SJSA1 (cell line): ENCODE measurements at places on chromosomes 13 and 19.

GRCh38 chr13:75255653-75256052 is 226.3 kb downstream of the TBC1D4 start:
- no peak for DNase-seq

GRCh38 chr19:29409076-29409862 is 116.5 kb upstream of the VSTM2B start:
- no peak for DNase-seq

DNA sequence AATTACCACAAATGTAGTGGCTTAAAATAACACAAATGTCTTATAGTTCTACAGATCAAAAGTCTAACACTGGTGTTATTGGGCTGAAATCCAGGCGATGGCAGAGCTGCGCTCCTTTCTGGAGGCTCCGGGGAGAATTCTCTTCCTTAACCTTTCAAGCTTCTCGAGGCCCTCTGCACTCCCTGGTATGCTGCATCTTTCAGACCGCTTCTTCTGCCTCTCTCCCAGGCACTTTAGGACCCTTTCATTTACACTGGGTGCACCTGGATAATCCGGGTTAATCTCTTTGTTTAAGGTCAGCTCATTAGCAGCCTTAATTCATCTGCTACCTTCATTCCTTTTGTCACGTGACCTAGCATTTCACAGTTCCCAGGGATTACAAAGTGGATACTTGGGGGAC is 211.3 kb upstream of the RFC3 start:
- no peak for DNase-seq

DNA sequence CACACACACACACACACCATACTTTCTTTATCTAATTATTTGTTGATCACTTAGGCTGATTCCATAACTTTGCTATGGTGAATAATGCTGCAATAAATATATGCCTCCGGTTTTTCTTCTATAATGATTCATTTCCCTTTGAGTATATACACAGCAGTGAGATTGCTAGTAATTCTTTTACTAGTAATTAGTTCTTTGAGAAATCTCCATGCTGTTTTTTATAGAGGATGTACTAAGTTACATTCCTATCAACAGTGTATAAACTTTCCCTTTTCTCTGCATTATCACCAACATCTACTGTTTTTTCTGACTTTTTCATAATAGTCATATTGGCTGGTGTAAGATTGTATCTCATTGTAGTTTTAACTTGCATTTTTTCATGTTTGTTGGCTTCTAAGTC is 1405.1 kb downstream of the PCDH9 start:
- no peak for DNase-seq

- no peak for DNase-seq
Measured at GRCh38 chr13:53112522-53112921, 83.9 kb downstream of the OLFM4 start.

GRCh38 chr13:40161931-40162330 is 504.5 kb downstream of the FOXO1 start:
- no peak for DNase-seq

- DNase-seq, result peak; percentile 90
Measured at GRCh38 chr19:44883922-44884321, 7.1 kb upstream of the TOMM40 start.

- DNase-seq, result no peak
Measured at GRCh38 chr19:18985257-18985656, 44.2 kb upstream of the HOMER3 start.

DNA sequence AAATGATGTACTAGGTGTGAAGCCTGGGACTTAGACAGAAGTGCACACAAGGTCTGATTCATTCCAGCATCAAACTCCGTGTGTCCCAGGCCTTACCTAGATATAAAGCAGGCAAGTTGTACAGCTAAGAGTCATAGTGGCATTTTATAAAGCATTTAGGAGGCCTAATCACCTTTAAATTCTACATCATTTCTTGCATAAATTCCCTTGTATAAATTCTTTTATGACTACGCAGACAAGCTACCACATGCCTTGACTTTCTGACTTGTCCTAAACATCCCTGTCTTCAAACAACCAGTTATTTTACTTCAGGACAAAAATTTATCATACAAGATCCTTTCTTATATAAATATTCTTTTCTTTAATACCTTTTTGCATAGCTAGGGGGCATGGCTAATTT is 22.5 kb downstream of the TMEM255B start:
- DNase-seq, result no peak

- DNase-seq, result no peak
Measured at GRCh38 chr19:5561559-5561958, 6.2 kb downstream of the TINCR start.

- DNase-seq, result no peak
Measured at GRCh38 chr19:29872224-29872731, 60.5 kb downstream of the CCNE1 start.

DNA sequence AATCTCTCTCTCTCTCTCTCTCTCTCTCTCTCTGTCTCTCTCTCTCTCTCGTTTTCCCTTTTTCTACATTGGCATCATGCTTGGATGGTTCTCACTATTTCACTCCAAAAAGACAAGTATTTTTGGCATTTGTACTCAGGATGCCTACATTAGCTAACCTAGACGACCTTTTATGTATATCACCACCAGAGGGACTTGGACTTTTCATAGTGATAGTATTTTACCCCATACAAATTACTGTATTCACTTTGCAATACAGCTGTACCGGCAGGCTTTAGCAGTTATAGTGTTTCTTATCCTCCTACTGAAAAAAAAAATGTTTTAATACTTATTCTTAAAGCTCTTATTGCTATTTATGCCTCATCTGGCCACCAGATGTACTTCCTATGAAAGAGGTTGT is 687.2 kb upstream of the KLHL1 start:
- no peak for DNase-seq

GRCh38 chr19:50500753-50501151 is 10.2 kb downstream of the JOSD2 start:
- DNase-seq, result no peak

- no peak for DNase-seq
Measured at GRCh38 chr19:47302249-47302648, 7.4 kb upstream of the C5AR1 start.

DNA sequence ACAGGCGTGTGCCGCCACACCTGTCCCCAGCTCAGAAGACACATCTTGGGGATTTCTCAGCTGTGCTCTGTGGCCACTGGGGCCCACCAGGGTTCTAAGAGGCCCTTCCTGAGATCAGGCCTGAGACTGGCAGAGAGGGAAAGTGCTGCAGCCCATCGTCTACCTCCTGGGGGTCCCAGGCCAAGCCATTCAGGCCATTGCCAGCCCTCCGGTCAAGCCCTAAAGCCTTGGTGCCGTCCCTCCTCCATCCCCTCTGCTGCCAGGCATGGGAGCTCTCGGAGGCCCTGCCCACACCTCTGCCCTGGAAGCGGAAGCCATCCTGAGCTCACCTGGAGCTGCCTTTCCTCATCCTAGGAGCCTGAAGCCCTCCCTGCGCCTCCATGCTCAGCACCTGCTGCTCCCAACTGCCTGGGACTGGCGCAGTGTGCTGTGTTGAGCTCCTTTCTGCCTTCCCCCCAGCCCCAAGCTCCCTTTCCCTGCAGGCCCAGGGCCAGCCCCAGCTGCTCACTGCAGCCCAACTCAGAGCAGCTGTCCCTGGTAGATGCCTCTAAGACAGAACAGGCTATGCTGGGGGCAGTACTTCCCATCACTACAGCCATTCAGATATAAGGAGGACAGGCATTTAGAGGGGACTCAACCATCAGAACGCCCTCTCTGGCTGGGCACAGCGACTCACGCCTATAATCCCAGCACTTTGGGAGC is 2.9 kb downstream of the SLC7A9 start:
- DNase-seq, result no peak

DNA sequence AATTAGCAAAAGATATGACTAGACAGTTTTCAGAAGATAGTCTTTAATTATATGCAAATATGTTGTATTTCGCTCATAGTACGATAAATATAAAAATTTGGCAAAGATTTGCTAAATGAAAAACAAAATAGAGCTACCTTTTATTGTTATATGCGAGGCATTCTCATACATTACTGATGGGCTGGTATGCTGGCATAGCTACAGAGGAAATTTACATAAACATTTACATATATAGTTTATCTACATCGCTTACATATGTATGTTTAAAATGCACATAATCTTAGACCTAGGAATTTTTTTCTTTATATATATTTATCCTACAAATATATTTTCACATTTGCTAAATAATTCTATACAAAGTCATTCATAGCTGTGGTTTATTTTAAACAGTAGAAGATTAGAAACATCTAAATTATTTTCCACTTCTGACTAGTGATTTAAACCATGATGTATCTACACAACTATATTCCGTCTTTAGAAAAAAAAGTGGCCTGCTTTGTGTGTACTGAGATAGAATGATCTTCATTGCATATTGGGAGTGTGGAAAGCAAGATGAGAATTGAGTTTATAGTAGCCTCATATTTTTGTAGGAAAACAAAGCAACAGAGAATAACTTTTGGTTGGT is 1345.0 kb upstream of the SLC10A2 start:
- no peak for DNase-seq
